GM20000 (cell line): ENCODE measurements at places on chromosomes 6 and 20.

- no peak for DNase-seq
These were observed 89.2 kb downstream of the RAMACL start for GRCh38 chr6:166497087-166497899.

DNA sequence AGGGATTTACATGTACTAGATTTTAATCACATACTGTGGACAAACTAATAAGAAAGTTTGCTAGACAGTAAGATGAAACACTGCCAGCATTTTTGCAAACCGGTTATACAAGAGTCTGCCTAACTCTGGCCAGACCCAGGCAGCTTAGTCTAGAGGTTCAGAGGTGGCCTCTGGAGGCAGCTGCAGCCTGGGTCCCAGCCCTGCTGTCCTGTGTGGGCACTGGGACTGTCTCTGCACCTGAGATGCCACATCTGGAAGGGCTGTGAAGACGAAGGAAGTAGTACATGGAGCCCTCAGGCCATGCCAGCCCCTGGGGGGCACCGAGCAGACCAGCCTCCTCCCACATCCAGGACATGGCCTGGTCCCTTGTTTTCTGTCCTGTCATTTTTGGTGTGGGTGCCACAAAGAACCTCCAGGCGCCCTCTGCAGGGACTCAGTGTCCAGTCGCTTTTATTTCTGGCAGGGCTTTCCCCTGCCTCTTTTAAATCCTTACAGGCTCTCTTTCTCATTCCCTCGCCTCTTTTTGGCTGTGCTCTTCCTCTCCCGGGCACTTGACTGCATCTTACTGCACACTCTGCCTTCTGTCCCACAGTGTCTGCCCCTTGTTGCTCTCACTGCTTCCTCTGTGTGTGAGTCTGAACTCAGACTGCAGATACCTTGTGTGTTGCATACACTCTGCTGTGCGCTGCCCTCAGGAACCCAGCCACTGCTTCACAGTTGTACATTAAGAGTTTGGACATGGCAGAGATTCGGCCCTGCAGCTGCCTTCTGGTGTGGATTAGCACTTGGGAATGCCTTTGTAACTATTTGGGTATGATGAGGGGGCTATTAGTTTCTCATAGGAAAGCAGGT, 216.7 kb downstream of the ZDHHC14 start:
- peak; percentile 72 for DNase-seq

DNA sequence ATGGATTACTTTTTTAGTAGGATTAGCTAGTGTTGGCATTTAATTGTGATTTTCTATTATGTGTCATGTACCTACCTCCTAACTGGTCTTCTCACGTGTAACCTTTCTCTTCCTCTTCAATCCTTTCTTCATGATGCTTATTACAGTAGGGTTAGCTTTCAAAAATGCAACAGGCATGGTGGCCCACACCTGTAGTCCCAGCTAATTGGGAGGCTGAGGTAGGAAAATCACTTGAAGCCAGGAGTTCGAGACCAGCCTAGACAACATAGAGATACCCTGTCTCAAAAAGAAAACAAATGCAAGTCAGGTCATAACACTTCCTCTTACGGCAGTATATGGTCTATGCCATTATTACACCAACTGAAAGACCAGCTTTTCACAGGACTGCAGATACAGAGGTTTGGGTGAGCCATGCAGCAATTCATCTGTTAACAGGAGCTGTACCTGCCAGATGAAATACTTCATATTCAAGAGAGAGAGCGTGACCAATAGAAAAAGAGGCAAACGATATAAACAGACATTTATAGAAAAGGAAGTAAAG, 195.0 kb downstream of the TMEM242 start:
- DNase-seq = no peak

GRCh38 chr6:16973545-16974386, 128.1 kb upstream of the STMND1 start:
- no peak for DNase-seq

DNA sequence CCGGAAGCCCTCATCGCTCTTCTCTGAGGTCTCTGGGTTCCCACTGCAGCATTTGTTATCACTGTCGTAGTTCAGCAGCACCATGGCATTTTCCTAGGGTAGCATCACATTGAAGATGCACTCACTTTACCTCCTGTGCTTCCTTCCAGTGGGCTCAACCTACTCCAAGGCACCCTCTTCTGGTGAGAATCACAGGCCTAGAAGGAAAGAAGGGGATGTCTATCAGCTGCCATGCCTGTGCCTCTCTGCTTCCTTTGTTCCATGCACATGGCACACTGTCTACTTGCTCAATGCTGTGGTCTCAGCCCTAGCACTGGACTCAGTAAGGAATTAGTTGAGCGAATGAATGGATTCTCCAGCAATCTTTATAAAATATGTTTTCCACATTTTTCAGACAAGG, 22.6 kb downstream of the CST4 start:
- DNase-seq = no peak

DNA sequence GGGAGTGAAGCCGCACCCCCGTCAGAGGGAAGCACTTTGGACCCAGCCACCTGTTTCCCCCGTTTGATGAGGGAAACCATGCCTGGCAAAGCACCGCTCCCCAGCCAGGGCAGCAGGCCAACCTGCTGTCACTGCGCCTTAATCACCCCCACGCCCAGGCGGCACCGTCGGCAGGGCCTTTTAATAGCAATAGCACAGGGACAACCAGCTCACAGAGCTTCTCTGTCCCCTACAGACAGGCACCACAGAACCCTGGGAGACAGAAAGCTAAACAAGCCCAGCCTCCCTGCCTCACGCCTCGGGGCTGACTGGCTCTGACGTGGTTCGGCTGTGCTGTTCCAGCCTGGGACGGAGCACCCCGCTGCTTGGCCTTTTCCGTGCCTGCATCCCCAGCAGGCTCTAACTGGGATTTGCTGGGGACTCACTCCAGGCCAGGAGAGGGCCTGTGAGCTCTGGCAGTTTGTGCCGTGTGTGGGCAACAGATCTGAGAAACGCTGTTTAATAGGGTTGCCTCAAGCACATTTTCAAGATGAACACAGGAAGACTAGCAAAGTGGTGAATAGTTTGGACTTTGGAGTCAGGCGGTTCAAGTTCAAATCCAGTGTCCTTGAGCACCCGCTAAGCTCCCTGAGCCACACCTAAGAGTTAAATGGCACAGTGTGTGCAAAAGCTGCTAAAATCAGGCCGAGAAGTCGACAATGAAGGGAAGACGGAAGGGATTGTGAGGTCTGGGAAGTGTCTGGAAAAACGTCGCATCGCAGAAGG, 223.8 kb downstream of the NRN1 start:
- DNase-seq = no peak

DNA sequence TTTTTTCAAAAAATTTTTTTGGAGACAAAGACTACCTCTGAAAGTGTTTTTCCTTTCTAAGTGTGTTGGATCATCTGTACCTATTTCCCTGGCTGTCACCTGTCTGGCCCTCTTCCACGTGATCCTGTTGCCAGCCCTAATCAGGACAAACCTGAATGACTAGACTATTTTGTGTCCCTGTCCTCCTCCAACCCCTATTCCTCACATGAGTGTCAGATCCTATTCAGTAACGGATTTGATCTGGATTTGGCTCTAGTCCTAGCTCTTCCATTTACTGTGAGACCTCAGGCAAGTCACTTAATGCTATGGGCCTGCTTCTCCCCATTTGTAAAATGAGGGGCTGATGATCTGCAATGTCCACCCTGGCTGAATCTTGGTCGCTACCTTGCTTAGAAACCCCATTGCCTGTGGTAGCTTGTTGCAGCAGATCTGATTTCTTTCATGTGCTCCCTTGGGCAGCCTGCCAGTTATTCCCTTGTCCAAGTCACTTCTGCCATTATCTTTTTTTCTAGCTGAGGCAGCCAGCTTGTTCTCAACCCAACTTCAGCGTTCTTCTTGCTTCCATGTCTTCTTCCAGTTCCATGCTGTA, 4.8 kb downstream of the PHF20 start:
- DNase-seq = no peak

GRCh38 chr6:33808641-33809180, 4.9 kb upstream of the MLN start:
- DNase-seq = no peak

DNA sequence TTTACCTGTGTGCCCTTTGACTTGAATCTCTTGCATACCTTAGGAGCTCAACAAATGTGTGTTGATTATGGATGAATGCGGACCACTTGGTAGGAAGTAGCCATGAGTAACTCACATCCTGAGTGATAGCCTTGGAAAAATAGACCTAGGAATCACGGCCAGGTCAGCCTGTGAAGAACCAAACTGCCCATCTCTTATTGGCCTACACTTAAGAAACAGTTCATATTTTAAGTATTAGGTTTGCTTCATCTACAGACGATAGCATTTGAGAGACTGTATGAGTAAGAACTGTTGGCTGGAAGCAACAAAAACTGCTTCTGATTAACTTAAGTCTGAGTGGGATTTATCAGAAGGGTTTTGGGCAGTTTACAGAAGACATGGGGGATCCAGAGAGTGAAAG, 320.1 kb upstream of the PRND start:
- DNase-seq = no peak

DNA sequence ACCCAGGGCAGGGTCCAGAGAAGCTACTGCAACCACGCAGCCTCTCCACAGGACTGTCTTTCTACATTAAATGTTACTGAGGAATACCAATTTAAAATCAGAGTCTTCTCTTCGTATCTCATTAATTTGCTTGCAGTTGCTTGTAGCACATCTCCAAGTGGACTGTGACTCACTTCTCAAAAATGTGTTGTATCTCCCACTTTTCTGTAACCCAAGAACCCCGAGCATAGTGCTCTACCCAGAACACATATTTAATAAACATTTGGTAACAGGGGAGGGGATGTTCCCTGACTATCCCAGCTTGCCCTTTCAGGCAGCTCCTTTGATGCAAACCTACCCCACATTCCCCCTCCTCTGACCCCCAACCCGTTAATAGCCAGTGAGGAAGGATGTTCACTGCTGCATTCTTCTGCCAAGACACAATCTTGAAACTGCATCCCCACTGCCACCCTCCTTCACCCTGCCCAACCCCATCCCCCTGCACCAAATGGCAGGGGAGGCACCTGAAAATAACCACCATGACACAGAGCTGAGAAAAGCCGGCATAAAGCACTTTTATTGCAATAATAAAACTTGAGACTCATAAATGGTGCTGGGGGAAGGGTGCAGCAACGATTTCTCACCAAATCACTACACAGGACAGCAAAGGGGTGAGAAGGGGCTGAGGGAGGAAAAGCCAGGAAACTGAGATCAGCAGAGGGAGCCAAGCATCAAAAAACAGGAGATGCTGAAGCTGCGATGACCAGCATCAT, 24.2 kb downstream of the FKBP1A start:
- DNase-seq = no peak

DNA sequence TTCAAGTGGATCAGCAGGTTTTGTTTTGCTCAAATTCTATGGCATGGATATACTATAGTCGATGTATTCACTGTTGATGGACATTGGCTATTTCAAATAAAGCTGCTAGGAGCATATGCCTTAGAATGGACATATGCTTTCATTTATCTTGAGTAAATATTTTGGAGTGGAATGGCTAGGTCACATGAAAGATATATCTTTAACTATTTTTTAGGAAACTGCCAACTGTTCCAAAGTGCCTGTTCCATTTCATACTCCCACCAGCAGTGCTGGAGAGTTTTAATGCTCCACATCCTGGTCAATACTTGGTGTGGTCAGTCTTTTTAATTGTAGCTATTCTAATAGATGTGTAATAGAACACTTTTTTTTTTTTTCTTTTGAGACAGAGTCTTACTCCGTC, 81.1 kb upstream of the PIM1 start:
- no peak for DNase-seq

- no peak for DNase-seq
These were observed 21.1 kb upstream of the THBS2 start for GRCh38 chr6:169274781-169275180.

DNA sequence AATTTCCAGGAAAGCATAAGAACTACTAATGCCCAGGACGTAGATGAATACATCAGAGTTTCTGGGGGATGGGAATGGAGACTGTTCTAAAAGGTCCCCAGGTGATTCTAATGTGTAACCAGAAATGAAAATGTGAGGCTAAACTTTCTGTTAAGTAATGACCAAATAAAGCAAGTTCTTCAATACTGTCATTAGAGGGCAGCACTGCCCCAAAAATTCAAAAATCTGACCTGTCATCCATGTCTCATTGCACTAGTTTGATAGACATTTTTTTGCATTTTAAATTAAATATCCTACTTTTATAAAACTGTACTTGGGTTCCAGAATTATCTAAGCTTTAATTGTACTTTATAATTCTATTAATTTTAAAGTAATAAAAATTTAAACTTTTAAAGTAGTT, 94.9 kb downstream of the RFX6 start:
- peak; percentile 31 for DNase-seq

GRCh38 chr6:20467437-20467836, 65.8 kb downstream of the E2F3 start:
- DNase-seq = peak; percentile 14

- no peak for DNase-seq
These were observed 27.1 kb downstream of the CDYL start for GRCh38 chr6:4803343-4803744.

- no peak for DNase-seq
These were observed 79.9 kb downstream of the SEL1L2 start for GRCh38 chr20:13910492-13910891.
